CD4-positive, alpha-beta T cell treated with Interleukin-6 for 4 hours (primary cell): ENCODE measurements at places on chromosomes 12 and 14.
A peak's percentile ranks its signal among the peaks of the same experiment; 100 is the strongest.

GRCh38 chr12:53533471-53533870 lies 26.2 kb upstream of the NPFF start:
- no peak for DNase-seq

DNA sequence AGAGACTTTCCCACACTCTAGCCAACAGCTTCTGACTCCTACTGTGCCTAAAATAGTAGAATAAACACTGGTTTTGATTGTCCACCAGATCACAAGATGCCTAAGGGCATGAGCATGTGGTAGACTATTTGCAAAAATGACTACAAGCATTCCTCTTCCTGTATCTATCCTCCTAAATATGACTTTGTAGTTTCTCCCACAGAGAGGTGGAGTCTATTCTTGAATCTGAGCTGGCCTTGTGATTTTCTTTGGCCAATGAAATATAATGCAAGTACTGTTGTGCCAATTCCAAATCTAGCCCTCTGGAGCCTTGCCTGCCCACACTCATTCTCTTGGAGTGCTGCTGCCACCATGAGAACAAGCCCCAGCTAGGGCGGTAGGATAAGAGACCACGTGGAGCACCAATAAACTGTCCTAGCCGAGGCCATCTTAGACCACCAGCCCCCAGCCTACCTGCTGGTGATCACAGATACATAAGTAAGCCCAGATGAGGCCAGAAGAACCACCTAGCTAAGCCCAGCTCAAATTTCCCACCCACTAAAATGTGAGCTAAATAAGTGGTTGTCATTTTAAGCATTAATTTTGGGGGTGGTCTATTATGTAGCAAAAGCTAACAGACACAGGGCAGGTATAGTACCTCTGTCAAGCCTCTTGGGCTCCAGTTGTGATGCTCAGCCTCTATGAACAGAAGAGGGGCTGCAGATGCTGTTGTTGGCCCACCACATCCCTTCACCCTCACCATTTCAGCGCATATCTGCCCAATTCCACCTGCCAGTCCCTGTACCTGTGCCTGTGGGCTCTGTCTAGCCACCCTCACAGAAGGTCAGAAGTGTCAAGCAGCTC lies 17.9 kb downstream of the ZFP36L1 start:
- DNase-seq, result no peak

DNA sequence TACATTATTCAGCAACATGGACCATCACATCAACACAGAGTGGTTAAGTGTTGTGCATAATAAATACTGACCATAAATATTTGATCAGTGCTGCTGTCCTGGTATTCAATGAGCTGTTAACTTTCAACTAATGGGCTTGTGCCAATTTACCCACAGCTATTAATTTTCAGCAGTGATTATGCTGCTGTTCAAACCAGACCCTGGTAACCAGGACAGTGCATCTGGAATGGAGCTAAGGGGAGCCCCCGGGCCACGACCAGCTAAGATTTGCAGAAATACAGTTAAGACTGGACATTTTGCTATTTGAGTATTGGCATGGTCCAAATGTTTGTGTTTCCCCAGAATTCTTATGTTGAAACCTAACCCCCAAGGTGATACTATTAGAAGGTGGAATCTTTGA lies 180.4 kb upstream of the GZMB start:
- DNase-seq, result no peak

- no peak for DNase-seq
These were observed 1727.1 kb upstream of the SEL1L start for GRCh38 chr14:83260751-83261150.

DNA sequence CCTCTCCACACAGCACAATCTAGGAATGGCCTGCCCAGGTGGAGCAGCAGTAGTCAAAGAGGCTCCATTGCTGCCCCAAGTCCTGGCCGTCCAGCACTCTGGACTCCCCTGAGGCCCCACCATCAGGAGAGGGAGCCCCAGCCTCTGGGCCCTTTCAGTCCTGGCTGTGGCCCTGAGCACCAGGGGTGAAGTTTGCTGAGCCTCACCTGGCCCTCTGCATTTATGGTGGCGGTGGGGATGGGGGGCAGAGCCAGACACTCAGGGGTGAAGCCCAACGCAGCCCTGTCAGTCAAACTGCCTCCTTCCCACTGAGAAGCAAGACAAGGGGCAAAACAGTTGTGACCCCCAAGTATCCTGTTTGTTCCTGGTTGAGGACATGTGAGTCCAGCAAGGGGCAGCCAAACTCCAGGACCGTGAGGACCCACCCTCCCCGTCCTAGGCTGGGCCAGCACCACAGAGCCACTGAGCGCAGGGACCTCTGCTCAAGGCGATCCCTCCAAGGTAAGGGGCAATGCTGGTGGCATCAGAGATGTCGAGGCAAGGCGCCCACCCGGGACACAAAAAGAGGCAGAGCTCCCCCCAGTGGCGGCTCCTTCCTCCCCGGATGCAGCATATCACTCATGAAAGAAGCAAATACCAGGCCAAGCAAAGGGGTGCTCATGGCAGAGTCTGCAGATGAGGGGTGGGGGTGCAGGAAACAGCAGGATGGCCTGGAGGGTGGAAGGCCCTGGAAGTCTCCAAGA lies 4.8 kb upstream of the AMN start:
- peak; percentile 71 for DNase-seq
